Glutamatergic neuron (in vitro differentiated cells): ENCODE measurements at places on chromosomes 6 and 20.

GRCh38 chr6:131937226-131937625, 13.9 kb downstream of the CCN2 start:
- no peak overlapping the region for H3K4me3 ChIP-seq
- no peak overlapping the region for H3K27ac ChIP-seq
- H3K4me1 ChIP-seq: no peaks in the 10 kb centered on the region
- H3K36me3 ChIP-seq: no peaks in the 10 kb centered on the region
- no peak for DNase-seq
- peaks cover 2% of the 10 kb centered on the region for H3K27me3 ChIP-seq

- no peaks in the 10 kb centered on the region for H3K4me1 ChIP-seq
- DNase-seq: no peak
- no peaks in the 10 kb centered on the region for H3K36me3 ChIP-seq
- no peak overlapping the region for H3K4me3 ChIP-seq
- H3K27me3 ChIP-seq: no peaks in the 10 kb centered on the region
Measured at GRCh38 chr6:45741437-45742171, 274.1 kb downstream of the CLIC5 start.

- H3K27ac ChIP-seq: no peak overlapping the region
- H3K36me3 ChIP-seq: peaks cover 8% of the 10 kb centered on the region
- peaks cover 4% of the 10 kb centered on the region for H3K4me1 ChIP-seq
- DNase-seq: no peak
- H3K4me3 ChIP-seq: no peak overlapping the region
Measured at GRCh38 chr6:168045141-168045691, 33.8 kb downstream of the FRMD1 start.

DNA sequence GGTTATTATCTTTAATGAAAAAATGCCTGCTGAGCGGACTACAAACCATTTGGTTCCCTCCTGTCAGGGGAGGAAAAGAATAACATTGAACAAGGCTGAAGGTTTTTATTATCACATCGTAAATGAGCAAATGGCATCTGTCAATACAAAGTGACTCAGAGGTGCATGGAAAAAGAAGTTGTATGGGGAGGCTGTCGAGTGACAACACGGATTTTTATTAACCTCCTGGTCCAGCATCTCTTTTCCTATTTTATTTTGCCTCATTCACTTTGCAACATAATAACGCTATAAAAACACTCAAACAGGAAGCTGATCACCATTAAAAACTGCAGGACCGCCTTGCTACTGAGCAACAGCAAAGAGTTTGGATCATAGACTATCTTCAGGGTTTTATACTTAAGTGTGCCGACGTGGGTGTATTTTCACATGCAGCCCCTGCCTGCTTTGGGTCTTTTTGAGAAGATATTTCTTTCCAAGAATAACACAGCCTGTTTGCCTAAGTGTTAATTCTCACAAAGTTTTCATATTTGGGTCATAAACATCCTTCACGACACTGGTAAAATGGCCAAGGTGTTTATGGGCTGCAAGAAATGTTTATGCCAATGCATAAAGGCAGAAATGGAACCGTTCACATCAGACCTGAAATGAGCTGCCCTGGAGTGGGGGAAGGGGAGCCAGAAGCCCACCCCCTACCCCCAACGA, 132.1 kb upstream of the SALL4 start:
- no peak overlapping the region for H3K4me3 ChIP-seq
- DNase-seq: no peak
- no peak overlapping the region for H3K27ac ChIP-seq
- peaks cover 19% of the 10 kb centered on the region for H3K4me1 ChIP-seq
- H3K36me3 ChIP-seq: no peaks in the 10 kb centered on the region

DNA sequence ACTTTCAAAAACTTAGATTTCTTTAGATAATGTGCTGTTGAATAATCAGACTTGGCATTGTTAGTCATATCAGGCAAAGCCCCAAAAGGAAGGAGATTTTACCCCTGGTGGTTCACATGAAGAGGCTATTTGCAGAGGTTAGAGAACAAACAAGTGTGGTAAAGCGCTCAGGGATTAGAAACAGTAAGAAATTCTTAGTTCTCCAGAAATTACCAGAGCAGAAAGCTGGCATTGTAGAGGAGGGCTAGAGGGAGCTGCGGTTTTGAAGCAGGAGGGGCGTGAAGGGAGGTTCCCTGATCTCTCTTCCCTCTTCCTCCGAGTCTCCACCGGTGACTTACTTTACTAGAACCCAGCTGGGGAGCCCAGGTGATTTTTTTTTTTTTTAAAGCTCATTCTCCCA, 10.2 kb downstream of the MYO6 start:
- no peak overlapping the region for H3K4me3 ChIP-seq
- no peak overlapping the region for H3K27ac ChIP-seq
- peaks cover 5% of the 10 kb centered on the region for H3K4me1 ChIP-seq
- no peaks in the 10 kb centered on the region for H3K27me3 ChIP-seq

DNA sequence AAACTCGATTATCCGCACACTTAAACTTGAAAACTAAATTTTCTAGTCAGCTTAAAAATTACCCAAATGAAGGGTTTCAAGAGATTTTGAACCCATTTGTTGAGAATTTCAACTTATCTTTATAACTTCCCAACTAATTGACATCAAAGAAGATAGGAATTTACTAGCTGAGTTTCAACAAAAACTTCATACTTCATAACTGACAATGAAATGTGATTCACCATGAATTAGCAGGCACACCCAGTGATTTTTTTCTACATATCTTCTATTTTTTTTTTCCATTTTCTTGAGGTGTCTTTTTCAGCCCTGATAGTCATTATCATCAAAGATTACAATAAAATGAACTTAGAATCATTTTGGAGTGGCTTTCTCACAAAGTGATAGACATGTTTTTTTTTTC, 26.7 kb downstream of the TNFAIP3 start:
- no peak for DNase-seq
- H3K4me1 ChIP-seq: no peaks in the 10 kb centered on the region
- peaks cover 4% of the 10 kb centered on the region for H3K36me3 ChIP-seq

GRCh38 chr6:27679964-27680694, 207.2 kb upstream of the ZNF184 start:
- no peak overlapping the region for H3K27ac ChIP-seq
- no peak for DNase-seq
- peaks cover 12% of the 10 kb centered on the region for H3K27me3 ChIP-seq

GRCh38 chr20:19185083-19185482, 27.4 kb upstream of the SLC24A3 start:
- peaks cover 5% of the 10 kb centered on the region for H3K36me3 ChIP-seq
- no peaks in the 10 kb centered on the region for H3K27me3 ChIP-seq
- no peak overlapping the region for H3K4me3 ChIP-seq

GRCh38 chr20:56212091-56212490, 36.4 kb upstream of the MC3R start:
- H3K4me1 ChIP-seq: no peaks in the 10 kb centered on the region
- no peak overlapping the region for H3K27ac ChIP-seq
- no peak overlapping the region for H3K4me3 ChIP-seq
- H3K36me3 ChIP-seq: no peaks in the 10 kb centered on the region
- DNase-seq: no peak

- DNase-seq: no peak
- H3K27ac ChIP-seq: no peak overlapping the region
- no peaks in the 10 kb centered on the region for H3K4me1 ChIP-seq
- H3K36me3 ChIP-seq: no peaks in the 10 kb centered on the region
Measured at GRCh38 chr20:2706688-2707352, 14.2 kb downstream of the EBF4 start.

DNA sequence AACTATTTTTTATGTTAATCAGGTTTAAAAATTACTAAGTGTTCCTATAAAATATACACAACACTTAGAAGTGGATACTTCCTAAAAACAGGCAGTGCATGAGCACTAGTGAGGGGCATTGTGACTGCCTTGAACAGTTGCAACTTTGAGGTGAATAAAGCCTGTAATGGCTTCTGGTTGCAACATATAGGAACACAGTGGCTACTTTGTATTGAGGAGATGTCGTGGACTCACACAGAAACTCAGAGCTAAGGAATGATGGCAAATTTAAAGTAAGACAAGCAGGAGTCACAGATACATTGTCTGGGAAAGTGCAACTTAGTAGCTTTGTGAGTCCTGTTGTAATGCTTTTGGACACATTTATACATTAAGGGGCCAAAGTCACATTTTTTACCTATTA, 861 bp upstream of the HLA-A start:
- H3K36me3 ChIP-seq: peaks cover 5% of the 10 kb centered on the region
- peaks cover 2% of the 10 kb centered on the region for H3K27me3 ChIP-seq
- H3K27ac ChIP-seq: no peak overlapping the region
- DNase-seq: no peak

- H3K4me1 ChIP-seq: no peaks in the 10 kb centered on the region
- peaks cover 2% of the 10 kb centered on the region for H3K27me3 ChIP-seq
- H3K4me3 ChIP-seq: no peak overlapping the region
- no peak for DNase-seq
- H3K36me3 ChIP-seq: no peaks in the 10 kb centered on the region
- no peak overlapping the region for H3K27ac ChIP-seq
Measured at GRCh38 chr6:163320804-163321203, 93.7 kb upstream of the QKI start.

DNA sequence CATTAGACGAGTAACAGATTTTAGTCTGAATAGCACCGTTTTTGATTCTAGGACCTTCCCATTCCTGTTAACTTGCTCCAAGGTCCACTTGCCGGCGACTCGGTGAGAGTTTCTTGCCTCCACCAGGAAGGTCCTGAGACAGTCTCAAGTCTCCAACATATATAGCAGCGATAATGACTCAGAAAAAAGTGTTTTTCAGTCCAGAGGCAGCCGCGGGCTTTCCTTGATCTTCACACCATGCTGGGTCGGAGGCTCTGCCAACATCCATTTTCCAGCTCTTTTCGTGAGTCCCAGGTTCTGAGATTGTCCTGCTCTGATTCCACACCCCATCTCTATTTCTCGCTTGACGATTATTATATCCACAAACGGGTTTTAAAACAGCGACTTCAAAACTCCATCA, 170.5 kb downstream of the GPX5 start:
- peaks cover 6% of the 10 kb centered on the region for H3K27me3 ChIP-seq
- H3K4me3 ChIP-seq: peak overlapping the region; percentile 39
- H3K27ac ChIP-seq: peak overlapping the region; percentile 71
- peaks cover 48% of the 10 kb centered on the region for H3K4me1 ChIP-seq

DNA sequence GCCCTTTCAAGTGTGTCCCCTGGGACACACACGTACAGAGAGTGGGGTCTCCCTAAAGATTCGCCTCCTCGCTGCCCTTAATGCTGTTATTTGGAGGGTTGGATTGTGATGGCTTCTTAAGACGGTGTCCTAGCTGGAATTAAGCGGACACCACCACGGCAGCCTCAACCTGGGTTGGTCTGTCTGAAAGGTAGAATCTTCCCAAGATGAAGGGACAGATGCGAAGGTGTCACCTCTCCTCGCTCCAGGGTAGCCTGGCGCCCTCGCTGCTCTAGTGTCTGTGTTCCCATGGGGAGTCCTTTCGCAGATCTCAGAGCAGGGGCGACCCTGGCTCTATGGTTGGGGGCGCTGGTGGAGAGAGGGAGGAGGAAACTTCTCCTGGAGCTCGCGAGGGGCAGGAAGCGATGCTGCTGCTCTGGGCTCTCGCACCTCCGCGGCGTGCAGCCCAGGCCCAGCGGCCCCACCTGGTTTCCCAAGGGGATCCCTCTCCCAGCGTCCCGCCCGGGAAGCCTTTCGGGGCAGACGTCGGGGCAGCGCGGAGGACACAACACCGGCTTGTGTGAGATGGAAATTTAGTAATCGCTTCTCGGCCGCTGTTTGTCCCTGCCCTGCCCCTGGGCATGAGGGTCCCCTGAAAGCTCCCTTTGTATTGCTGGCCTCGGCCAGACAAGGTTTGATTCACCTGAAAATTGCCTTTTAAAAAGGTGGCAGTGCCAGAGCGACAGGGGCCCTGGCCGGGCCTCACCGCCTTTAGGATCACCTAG, 1.7 kb downstream of the RSPO3 start:
- peaks cover 14% of the 10 kb centered on the region for H3K27me3 ChIP-seq
- peak overlapping the region; percentile 90 for H3K4me3 ChIP-seq
- H3K36me3 ChIP-seq: no peaks in the 10 kb centered on the region
- peak; percentile 24 for DNase-seq

DNA sequence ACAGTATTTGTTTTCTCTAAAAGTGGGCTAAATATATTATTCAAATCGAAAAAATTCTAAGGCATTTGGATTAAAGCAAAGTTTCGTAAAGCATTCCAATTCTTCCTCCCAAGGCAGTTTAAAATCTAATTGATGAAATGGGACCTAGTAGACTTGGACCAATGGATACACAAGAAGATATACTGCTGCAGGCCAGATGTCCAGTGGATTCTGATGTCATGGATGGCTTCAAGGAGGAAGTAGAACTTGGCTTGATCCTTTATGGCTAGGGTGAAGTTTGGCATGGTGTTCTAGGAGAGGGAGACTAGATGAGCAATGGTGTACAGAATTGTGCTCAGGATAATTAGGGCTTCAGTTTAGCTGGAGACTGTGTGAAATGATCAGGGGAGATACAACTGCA, 559.5 kb upstream of the MMS22L start:
- peaks cover 4% of the 10 kb centered on the region for H3K4me1 ChIP-seq
- no peak overlapping the region for H3K27ac ChIP-seq
- H3K36me3 ChIP-seq: no peaks in the 10 kb centered on the region
- H3K4me3 ChIP-seq: no peak overlapping the region
- H3K27me3 ChIP-seq: no peaks in the 10 kb centered on the region

GRCh38 chr6:41455410-41455809, 90.8 kb upstream of the FOXP4 start:
- no peak overlapping the region for H3K27ac ChIP-seq
- no peaks in the 10 kb centered on the region for H3K36me3 ChIP-seq
- H3K4me3 ChIP-seq: no peak overlapping the region
- peaks cover 12% of the 10 kb centered on the region for H3K4me1 ChIP-seq

GRCh38 chr6:47992809-47993208, 118.2 kb downstream of the PTCHD4 start:
- no peaks in the 10 kb centered on the region for H3K4me1 ChIP-seq
- no peak for DNase-seq
- H3K27me3 ChIP-seq: no peaks in the 10 kb centered on the region

DNA sequence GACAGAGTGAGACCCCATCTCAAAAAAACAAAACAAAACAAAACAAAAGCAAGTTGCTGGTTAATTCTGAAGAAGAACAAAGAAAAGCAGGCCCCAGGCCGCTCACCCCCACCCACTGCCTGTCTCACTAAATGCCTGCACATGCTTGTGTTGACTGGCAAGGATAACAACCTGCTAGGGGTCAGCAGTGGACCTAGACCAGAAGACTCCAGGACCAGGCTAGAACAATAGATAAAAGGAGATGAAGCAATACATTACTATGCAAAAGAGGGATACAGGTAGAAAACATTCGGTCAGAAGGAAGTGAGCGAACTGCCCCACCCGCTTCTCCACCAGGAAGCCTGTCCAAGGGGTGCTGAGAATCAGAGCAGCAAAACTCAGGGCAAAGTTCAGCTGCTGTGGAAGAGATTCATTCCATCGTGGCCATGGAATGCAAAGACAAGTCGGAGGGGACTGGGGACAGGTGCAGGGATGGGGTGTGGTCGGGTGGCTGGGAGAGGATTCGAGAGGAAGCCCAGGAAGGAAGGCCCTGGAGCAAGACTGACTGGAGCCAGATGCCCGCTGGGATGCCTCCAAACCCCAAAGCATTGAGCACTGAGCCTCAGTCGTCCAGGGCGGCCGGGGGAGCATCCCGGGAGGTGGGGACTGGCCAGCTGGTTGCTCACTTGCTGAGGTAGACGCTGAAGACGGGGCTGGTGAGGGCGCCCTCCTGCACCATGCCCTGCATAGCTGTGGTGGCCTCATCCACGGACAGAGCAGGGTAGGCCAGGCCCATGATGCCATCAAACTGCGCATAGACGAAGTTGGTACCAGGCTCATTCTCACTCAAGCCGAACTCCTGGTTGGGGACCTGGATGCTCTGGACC, 5.3 kb downstream of the PGC start:
- no peak overlapping the region for H3K4me3 ChIP-seq
- no peak for DNase-seq
- H3K4me1 ChIP-seq: no peaks in the 10 kb centered on the region
- H3K27ac ChIP-seq: peak overlapping the region; percentile 29
- peaks cover 9% of the 10 kb centered on the region for H3K27me3 ChIP-seq

- no peaks in the 10 kb centered on the region for H3K36me3 ChIP-seq
- H3K4me3 ChIP-seq: no peak overlapping the region
- peaks cover 3% of the 10 kb centered on the region for H3K27me3 ChIP-seq
- H3K27ac ChIP-seq: no peak overlapping the region
- peaks cover 21% of the 10 kb centered on the region for H3K4me1 ChIP-seq
Measured at GRCh38 chr6:16126056-16126455, 2.8 kb upstream of the MYLIP start.
